ENCODE measurements at places on chromosomes 4 and X. TPM values are rescaled to one million over a fixed set of nuclear protein-coding genes. Genes with fewer than 3 reads are reported as not detected.

SPATA18 gene
- total RNA-seq, result 3.5 TPM

MAP7D3 gene
- total RNA-seq, result 11.7 TPM

KIT gene
- total RNA-seq, result not detected

CT83 gene
- total RNA-seq, result not detected

WDR17 gene
- total RNA-seq, result 3.3 TPM
